Fibroblast of lung (primary cell): ENCODE measurements at places on chromosomes 5 and 9. TPM values are rescaled to one million over a fixed set of nuclear protein-coding genes. Genes with fewer than 3 reads are reported as not detected.

The RMRP gene
- 67,954 and 162,287 TPM in 2 replicates for total RNA-seq

The TICAM2 gene
- 4.1 and 8.8 TPM in 2 replicates for total RNA-seq

The CTNND2 gene
- total RNA-seq, result not detected in 2 replicates

The RPS23 gene
- 2,712 and 5,838 TPM in 2 replicates for total RNA-seq

The ZBTB5 gene
- total RNA-seq, result 5.1 and 5.6 TPM in 2 replicates

The OR1J2 gene
- total RNA-seq, result 0.26 and 0.33 TPM in 2 replicates

The PTGS1 gene
- 8.0 and 13.4 TPM in 2 replicates for total RNA-seq

The IFNA5 gene
- total RNA-seq, result not detected in 2 replicates

The CAMK4 gene
- 0.77 and 0.83 TPM in 2 replicates for total RNA-seq

The DDX4 gene
- total RNA-seq, result not detected in 2 replicates

The PCDHA6 gene
- 0.51 and 3.6 TPM in 2 replicates for total RNA-seq

The PCDHB11 gene
- total RNA-seq, result 0.77 and 1.7 TPM in 2 replicates

The S1PR3 gene
- total RNA-seq, result 20.5 and 23.1 TPM in 2 replicates

The PLEKHG4B gene
- total RNA-seq, result under 0.01 TPM in 1 of 2 replicates, not detected in the other

The PCDHGB6 gene
- total RNA-seq, result 3.9 and 4.3 TPM in 2 replicates

The IL9 gene
- not detected in 2 replicates for total RNA-seq

The P4HA2 gene
- 376 and 553 TPM in 2 replicates for total RNA-seq

The NKD2 gene
- total RNA-seq, result under 0.01 and 0.26 TPM in 2 replicates

The EHMT1 gene
- 34.4 and 48.6 TPM in 2 replicates for total RNA-seq
